ENCODE measurements at places on chromosomes 11 and 22.

DNA sequence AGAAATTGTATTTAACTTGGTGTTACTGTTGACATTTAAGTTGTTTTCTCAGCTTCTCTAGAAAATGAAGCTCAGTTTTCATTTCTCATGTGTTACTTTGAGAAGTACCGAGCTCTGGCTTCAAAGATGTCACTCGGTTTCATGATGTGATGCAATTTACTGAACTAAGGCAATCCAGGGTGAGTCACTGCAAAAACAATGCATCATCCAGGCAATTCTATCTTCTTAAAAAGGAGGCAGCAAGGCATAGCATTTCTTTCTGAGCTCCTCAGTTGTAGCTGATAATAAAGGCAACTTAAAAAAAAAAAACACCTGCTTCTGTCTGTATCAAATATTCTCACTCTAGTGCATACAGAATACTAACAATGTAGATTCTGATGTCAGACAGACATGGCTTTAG is 91.1 kb upstream of the KCNA4 start:
- no peak for DNase-seq

DNA sequence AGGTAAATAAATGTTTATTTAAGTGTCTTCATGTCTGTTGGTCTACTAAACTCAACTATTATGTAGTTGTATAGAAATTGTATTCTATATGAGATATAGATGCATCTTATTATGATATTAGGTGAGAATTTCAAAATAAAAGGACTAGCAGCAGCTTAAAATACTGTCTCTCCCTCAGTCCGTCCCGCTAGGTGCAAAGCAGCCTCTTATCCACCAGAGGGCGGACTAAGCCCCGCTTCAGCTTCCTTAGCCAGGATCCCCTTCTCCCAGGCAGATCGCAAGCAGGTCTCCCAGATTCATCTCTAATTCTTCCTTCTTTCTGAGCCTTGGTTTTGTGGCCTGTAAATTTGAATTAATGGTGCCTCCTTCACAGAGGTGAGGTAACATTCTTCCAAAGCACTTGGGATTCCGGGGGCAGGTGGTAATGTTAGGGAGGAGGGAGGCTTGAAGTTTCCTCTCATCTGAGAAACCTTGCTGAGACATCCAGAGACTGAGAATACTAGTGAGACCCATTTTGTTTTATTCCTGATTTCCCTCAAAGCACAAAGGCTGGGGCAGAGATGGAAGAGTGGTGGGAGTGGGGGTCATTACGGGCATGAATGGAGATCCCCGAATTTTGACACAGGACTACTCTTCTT is 13.5 kb upstream of the INSC start:
- DNase-seq, result peak; percentile 87

GRCh38 chr11:130094614-130095013 is 24.9 kb downstream of the APLP2 start:
- DNase-seq, result no peak

DNA sequence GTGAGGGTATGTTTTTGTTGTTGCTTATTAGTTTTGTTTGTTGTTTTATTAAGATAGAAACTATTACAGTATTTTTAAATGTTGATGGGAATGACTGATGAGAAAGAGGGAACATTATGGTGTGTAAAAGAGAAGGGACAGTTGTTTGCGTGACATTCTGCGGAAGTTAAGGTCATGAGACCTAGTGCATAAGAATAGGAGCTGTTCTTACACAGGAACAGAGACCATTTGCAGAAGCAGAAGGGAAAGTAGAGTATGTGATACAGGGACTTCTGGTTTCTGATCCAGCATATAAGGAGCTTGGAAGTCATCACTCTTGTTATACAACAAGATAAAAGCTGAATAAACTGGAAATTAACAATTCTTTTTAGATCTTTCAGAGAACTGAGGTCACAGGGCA is 299.2 kb upstream of the API5 start:
- no peak for DNase-seq

GRCh38 chr11:101835506-101836063 is 79.2 kb upstream of the CEP126 start:
- DNase-seq, result no peak

DNA sequence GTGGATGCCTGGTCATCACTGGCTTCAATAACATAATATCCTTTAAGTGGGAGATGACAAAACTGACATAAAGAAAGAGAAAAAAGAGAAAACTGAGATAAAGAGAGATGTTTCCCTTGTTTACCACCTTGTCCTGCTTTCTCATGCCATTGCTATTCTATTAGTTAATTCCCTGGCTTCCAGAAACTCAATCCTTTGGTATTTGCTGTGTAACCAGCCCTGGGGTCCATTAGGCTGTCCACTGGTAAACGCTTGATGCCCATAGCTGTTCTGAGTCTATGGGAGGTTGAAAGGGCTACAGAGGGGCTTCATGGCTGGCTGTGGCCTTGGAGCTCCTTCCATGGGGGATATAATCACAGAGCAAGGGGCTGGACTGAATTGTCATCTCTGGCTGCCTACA is 243.4 kb upstream of the PLET1 start:
- DNase-seq, result no peak

GRCh38 chr11:33773404-33773986 is 825 bp downstream of the FBXO3 start:
- no peak for DNase-seq

- peak; percentile 11 for DNase-seq
These were observed 35.8 kb upstream of the MAPK1 start for GRCh38 chr22:21903283-21903682.

GRCh38 chr11:119188067-119188466 is 2.8 kb downstream of the NHERF4 start:
- no peak for DNase-seq

GRCh38 chr11:834371-835316 is 1.9 kb downstream of the CD151 start:
- DNase-seq, result no peak

DNA sequence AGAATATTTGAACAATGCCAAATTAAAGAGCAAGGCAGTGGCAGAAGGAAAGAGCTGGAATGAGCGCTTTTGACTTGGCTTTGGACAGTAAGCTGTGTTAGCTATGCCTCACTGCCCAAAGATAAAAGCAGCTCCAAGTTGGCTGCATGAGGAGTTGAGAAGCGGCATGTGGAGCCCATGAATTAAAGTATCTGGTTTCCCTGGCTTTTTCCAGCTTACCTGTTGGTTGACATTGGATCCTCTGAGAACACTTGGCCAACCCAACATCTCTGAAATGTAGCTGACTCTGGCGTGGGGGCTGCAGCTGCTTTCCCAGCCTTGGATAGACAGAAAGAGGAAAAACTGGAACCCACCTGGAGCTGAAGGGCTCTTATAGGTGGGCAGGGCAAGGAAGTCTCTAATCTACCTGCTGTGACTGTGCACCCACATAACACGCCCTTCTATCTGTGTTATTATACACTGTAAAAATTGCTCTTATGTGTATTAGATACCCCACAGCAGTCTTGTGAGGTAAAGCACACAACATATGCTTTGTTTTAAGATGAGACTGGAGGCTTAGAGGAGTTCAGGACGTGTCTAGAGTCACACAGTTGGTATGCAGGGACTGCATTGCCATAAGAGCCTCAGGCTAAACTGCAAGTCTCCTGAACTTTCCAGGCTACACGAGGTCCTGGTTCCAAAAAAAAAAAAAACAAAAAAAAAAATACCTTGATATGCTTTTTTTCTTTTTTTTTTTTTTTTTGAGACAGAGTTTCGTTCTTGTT is 5.8 kb downstream of the UBASH3B start:
- DNase-seq, result no peak

DNA sequence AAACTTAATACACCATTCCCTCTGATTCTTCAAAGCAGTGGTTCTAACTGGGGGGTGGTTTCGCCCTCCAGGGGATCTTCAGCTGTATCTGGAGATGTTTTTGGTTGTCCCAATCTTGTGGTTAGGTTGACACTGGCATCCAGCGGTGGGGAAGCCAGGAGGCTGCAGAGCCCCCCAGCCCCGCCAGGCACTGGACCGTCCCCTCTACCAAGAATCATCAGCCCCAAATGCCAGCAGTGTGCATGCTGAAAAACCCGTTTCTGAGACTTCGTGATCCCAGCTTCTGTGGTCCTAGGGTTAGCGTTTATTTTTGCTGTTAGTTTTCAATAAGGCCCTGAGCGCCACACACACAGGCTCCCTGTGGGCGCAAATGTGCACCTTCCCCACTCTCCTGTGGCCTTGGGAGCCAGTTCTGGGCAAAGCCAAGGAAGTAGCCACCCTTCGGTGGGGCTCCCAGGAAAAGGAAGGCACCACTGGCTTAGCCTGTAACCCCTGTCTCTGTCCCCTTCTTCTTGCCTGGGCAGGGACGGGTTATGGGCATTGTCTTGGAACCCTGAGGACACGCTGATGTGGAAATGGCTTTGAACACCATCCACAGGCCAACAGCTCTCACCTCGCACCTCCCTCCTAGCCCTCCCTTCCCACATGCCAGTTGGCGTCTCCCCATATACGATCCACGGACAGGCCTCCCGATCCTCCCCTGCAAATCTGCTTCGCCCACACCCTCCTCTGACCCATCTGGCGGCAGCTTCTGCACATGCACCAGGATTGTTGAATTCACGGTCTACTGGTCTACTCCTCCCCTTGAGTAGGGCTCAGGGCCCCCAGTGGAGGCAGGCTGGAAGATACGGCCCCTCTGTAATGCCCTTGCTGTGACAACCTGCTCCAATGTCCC is 71.4 kb upstream of the CCND1 start:
- no peak for DNase-seq

GRCh38 chr11:92347454-92347853 is 122.8 kb downstream of the FAT3 start:
- DNase-seq, result no peak

DNA sequence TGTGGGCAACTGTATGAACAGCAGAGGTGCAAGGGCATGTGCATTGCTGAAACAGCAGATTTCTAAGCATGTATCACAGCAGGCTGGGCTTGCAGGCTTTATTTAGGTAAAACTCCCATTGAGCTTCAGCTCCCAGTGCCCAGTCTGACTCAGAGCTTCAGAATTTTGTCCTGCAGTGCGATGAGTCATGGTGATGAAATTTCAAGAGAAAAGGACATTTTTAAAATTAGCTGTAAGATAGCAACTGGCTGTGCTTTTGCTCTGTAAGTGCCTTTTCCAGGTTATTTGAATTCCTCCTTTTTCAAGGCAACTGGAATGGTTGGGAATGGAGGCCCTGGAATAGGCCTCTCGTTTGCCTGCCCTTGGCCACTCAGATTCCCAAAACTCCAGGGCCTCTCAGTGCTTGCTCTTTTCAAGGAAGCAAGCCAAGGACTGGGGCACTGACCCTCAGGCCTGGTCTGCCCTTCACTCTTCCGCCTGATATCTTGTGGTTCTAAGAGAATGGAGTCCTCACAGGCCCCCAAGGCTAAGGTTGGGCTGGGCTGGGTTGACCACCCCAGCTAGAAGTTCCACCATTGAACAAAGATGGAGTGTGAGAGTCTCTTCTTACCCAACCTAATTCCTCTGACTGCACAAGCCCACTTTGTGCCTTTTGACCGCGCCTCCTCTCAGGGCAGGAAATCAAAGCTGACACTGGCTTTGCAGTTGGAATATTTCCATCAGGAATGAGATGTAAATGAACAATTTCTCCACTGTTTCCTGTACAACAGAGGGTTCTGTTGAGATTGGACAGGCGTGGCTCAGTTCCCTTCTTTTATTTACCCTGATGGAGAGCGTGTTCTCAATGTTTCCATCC is 59.5 kb upstream of the PRSS23 start:
- peak; percentile 78 for DNase-seq

DNA sequence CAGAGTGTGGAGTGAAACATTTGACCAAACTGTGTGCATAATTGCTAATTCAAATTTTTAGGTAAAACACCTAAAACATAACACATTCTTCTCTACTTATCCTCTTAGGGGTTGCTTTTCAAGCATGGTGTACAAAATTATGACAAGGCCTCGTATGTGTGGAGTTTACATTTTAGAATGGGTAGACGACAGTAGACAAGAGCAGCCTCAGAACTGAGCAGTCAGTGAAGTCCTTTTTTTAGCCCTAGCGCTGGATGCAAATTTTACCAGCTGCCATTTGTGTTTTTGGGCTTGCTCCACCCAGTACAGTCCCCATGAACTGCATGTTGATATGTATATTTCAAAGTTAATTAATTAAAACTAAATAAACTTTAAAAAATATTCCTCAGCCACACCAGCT is 64.7 kb upstream of the TOP3B start:
- no peak for DNase-seq

- no peak for DNase-seq
These were observed 30.2 kb upstream of the APOA1 start for GRCh38 chr11:116867619-116868018.

GRCh38 chr11:92462821-92463220 is 238.2 kb downstream of the FAT3 start:
- no peak for DNase-seq

DNA sequence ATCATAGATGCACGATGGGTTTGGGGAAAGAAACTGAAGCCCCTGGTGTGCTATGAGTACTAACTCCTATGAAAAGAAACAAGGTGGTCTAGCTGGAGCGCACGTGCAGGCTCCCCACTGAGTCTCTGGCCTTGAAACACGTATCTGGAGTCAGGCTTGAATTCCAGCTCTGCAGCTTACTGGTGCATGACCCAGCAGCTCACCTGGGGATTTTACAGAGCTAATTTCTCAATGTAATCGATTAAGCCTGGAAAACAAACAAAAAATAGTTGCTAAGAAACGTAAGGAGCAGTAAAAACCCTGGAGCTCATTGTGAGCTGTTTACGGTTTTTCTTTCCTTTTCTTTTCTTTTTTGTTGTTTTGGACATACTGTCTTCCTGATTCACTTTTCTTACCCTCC is 12.3 kb downstream of the KCNJ1 start:
- DNase-seq, result no peak

GRCh38 chr11:100735949-100736675 is 49.0 kb downstream of the ARHGAP42 start:
- DNase-seq, result no peak

GRCh38 chr11:123469089-123469488 is 39.0 kb downstream of the GRAMD1B start:
- DNase-seq, result no peak

DNA sequence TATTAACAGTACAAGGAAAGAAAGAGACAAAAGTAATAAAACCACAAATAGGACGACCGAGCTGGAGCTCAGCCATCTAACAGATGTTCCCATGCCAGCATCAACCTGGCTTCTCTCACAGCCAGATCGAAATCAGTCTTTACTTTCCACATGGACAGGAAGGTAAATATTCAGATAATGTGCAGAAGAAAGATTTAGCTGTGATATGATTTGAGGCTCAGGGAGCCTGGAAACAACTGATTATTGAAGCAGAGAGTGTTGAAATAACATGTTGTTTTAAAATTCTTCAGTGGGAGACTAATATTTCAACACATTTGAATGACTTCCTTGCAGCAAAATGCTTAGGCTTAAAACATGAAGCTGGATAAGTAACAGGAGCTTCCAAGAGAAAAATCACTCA is 546.8 kb downstream of the ETS1 start:
- DNase-seq, result no peak

DNA sequence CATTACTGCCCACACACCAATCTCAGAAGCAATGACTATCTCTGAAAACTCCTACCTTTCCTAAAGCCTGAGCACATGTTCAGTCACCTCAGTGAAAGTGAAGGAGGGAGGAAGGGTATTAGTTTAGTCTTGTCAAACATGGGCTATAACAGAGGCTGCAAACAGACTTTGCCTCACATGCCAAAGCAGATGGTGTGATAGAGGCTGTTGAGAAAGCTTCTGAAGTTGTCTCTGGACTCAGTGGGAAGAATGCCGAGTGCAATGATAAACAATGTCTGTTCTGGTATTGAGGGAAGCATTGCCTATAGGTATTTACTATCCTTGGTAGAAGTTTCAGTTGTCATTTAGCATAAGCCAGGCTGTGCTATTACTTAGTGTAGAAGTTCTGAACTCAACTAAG is 314.5 kb upstream of the CCDC90B start:
- no peak for DNase-seq

GRCh38 chr11:14554959-14555358 is 34.8 kb upstream of the PSMA1 start:
- no peak for DNase-seq
